Adrenal gland (tissue), 19 donors: ENCODE measurements at places on chromosomes 6 and 20. TPM values are rescaled to one million over a fixed set of nuclear protein-coding genes. Genes with fewer than 3 reads are reported as not detected.

DNA sequence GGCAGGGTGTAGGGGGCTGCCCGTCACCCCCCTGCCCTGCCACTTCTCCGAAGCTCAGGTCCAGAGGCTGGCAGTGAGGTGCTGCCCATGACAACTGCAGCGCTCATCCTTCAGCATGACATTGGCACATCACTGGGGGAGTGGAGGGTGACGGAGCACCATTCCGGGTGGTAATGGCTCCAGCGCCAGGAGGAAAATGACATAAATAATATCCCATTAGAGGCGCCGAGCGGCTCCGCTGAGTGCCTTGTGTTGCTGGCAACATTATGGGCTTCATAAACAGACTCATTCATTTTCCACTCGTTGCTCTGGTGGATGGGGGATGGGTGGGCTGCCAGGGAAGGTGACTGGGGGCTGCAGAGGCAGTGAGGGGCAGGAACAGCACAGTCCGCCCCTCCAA is 56.9 kb upstream of the CTNNBL1 start:
- DNase-seq, result no peak

DNA sequence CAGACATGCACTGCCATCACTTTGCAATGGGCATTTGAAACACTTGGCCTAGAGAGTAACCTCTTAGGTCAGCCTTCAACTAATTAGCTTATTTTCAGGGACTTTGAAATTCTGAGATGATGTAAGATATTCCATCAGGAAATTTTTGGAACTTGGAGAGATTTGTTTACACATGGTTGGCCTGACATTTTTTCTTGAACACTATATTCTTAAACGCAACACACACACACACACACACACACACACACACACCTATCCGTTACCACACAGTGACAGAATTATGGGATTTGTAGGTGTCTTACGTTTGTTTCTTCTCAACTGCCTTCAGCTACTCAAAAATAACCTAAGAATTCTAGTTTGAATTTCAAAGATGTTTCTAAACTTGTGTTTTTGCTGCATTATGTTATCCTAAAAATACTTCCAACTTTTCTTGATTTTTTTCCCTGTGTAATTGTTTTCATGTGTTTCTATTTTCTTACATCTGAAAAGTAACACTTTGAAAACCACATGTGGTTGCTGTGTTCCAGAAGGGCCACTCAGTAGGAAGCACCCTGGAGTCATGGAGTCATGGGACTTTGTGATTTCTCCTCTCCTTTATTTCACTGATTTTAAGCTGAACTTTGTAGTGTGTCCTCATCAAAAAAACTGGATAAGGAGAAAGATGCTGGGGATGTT is 31.9 kb downstream of the MARCKS start:
- DNase-seq, result no peak

DNA sequence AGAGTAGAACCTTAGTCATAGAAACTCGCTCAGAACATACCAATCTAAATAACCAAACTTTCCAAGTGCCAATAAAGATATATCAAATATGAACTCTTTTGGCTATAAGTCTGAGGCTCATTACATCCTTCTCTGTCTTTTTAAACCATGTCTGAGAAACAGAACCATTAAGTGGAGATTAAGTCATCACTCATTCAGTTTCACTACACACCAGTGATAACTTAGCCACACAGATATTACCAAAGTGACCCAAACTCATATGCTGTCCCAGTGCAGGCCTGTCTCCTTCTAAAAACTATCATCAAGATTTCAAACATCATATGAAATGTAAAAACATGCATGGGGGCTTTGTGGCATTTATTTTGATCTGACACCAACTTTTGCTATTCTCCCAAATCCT is 12.0 kb downstream of the GCLC start:
- DNase-seq, result no peak

DNA sequence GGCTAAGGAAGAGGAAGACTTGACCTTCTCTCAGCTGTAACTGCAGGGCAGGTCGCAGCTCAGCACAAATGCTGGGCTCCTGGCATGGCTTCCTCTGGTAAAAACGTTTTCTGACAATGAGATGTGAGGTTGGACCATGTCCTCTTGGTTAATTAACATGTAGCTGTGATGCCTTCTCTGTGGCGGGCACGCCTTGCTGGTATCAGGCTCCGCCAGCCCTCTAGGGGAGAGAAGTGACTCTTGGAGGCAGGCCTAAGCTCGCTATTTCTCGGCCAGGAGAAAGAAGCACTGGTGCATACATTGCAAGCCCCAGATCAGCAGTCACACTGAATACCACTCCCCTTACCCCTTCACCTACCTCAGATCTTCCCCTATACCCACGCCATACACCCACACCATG is 65.0 kb downstream of the QRSL1 start:
- no peak for DNase-seq

Gene COL11A2
- 0.05 TPM for polyA plus RNA-seq

Gene CDH26
- polyA plus RNA-seq, result 0.27 TPM

Gene TSBP1
- not detected for polyA plus RNA-seq
